ENCODE measurements at places on chromosomes 7 and 10.

DNA sequence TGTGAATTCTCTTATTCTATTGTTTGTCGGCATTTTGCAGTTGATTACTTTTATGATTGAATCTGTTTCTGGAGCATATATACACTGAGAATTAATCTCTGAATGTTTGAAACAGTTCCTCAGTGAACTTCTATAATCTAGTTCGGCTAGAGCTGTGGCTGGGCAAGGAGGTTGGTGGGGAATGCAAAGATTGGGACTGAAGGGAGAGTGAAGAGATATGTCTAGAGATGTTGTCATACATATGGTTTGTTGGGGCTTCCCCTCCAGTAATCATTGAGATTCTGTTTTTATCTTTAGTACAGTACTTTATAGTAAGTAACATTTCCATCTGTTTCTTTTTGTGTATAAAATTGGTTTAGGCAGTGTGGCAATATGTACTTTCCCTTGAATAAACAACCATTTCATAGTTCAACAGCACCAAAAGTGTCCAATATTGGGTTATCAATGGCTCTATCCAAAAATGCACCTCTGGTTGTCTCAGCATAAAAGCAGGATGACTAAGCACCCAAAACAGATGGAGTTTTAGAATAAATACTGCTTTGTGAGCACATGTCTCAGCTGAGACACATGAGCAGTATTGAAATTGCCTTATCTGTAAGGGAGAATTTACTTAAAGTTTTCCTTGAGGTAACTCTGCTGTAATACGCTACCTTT is 36.7 kb downstream of the WAC start:
- DNase-seq, result no peak

DNA sequence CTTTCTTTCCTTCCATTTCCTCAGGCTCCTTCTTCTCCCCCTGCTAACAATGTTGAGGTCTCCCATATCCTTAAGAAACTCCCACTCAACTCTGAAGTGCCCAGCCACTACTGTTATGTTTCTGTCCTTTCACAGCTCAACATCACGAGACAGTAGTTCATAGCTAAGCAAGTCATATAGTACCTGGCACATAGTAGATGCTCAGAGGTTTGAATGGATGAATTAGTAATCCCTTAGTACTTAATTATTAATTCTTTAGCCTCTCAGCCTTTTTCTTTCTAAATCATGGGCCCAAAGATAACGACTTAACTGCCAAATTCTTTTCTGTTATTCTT is 22.6 kb downstream of the CSGALNACT2 start:
- no peak for DNase-seq

DNA sequence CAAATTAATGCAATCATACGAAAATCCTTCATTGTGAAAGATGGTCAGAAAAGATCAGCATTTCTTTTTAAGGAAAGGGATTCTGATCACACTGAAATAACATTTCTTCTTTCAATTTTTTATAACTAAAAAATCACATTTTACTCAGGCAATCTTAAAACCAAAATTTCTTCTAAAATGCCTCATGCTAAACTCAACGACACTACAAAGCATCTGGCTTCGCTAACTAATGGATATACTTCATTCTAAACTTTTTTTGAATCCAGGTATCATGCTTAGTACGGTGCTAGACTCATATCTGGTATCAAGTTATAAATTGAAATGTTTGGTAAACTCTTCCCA is 100.4 kb downstream of the CUBN start:
- DNase-seq, result no peak

- no peak for DNase-seq
These were observed 45.8 kb downstream of the ZNF800 start for GRCh38 chr7:127346575-127347256.

GRCh38 chr7:37394158-37394557 is 54.5 kb downstream of the ELMO1 start:
- no peak for DNase-seq

GRCh38 chr7:121913947-121914675 is 41.1 kb downstream of the PTPRZ1 start:
- no peak for DNase-seq

- DNase-seq, result no peak
These were observed 88.0 kb downstream of the GLRX3 start for GRCh38 chr10:130224228-130224627.

DNA sequence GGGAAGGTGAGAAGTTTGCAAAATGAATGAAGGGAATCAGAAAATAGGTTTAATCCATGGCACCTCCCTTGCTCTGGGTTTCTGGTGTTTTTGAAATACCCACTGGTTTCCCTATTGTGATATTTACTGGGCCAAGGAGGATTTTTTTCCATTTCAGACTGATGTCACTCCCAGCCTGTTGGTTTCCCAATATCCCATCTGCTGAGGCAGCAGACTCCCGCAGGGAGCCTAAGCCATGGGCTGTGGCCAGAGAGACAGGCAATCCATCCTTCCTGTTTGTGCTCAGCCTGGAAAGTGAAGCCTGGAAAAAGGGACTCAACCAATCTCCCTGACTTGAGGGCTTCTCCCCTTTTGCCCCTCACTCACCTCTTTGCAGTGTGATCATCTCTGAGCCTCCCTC is 22.8 kb downstream of the FAM107B start:
- DNase-seq, result no peak

- no peak for DNase-seq
These were observed 43.7 kb downstream of the PFKP start for GRCh38 chr10:3110782-3111620.

DNA sequence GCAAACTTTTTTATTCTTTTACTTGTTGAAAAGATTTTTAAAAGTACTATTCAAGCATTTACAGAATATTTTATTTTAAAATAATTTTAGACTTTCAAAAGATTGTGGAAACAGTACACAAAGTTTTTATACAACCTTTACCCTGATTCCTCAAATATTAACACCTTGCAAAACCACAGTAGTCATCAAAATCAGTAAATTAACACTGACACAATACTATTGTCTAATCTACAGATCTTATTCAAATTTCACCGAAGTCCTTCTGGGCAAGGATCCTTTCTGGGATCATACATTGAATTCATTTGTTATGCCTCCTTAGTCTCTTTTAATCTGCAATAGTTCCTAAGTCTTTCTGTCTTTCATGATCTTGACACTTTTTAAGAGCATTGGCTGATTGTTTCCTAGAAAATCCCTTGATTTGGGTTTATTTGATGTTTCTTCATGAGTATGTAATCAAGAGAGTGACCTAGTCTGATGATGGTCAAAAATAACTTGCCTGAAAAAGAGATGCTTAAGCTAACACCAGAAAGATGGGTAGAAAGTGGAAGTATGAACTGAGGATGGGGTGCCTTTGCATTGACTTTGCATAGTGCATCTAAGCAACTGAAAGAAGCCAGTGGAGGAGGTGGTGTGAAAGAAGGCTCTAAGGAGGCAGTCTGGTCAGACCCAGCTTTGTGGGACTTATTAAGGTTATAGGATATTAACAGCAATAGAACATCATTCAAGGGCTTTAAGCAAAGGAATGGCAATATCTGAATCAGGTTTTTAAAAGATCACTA is 9.7 kb downstream of the STAMBPL1 start:
- no peak for DNase-seq

DNA sequence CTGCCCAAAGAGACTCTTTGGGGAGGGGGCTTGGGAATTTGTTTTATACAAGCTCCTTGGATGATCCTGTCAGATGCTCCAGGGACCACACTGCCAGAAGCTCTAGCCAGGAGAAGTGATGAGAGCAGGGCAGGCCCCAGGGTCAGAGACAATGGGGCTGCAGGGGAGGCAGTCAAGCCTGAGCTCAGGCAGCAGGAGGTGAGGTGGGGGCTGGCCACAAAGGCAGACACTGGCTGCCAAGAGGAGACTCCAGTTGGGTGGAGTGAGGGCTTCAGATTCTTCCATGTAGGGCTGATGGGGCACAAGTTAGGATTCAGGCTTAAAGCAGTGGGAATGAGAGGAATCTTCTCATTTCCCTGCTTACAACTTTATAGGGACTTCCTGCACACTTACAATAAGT is 35.6 kb upstream of the LOXL4 start:
- DNase-seq, result no peak

GRCh38 chr7:150450491-150451001 is at the start of gene GIMAP8:
Gene GIMAP8 (plus strand): TSS chr7:150450630. CDS start chr7:150466699, 16,069 bp downstream.
- DNase-seq, result no peak

- no peak for DNase-seq
These were observed 220.8 kb upstream of the CELF2 start for GRCh38 chr10:10796774-10797415.

GRCh38 chr10:58268454-58268945 is 462 bp upstream of the CISD1 start:
- DNase-seq, result no peak
